Smooth muscle cell of the brain vasculature (primary cell): ENCODE measurements at places on chromosomes 2 and 18.

- DNase-seq: no peak
Observed at GRCh38 chr18:53443831-53444230, 780.6 kb downstream of the MBD2 start.

GRCh38 chr2:18317017-18317416, 243.4 kb downstream of the RDH14 start:
- DNase-seq: no peak

DNA sequence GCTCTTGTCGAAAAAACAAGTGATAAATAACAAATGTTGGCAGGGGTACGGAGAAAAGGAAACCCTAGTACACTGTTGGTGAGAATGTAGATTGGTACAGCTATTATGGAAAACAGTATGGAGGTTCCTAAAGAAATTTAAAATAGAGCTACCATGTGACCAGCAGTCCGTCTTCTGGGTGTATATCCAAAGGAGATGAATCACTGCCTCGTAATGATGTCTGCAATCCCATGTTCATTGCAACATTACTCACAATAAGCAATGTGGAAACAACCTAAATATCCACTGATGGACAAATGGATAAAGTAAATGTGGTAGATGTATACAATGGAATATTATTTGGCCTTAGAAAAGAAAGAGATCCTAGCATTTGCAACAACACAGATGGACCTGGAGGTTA, 50.6 kb downstream of the SLC16A14 start:
- no peak for DNase-seq

- no peak for DNase-seq
Observed at GRCh38 chr2:111620281-111620680, 263.7 kb downstream of the ANAPC1 start.

DNA sequence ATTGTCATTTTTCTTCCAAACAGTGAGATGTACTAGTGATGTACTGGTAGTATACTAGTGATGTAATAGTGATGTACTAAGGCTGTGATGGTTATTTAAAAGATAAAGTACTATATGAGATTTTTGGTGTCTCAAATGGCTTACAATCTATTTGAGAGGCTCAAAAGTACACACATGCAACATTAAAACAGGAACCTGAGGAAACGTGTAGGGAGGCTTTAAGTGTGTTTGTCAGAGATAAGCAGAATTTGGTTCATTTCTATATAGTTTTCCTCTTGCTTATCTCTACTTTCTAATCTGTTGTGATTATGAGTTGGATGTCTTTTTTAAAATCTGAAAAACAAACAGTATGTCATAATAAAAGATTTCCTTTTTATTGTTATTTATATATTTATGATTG, 100.9 kb upstream of the SERTAD2 start:
- no peak for DNase-seq

GRCh38 chr2:68970566-68971265, 3.7 kb upstream of the GKN1 start:
- no peak for DNase-seq

- DNase-seq: no peak
Observed at GRCh38 chr2:21585881-21586280, 462.1 kb downstream of the TDRD15 start.

DNA sequence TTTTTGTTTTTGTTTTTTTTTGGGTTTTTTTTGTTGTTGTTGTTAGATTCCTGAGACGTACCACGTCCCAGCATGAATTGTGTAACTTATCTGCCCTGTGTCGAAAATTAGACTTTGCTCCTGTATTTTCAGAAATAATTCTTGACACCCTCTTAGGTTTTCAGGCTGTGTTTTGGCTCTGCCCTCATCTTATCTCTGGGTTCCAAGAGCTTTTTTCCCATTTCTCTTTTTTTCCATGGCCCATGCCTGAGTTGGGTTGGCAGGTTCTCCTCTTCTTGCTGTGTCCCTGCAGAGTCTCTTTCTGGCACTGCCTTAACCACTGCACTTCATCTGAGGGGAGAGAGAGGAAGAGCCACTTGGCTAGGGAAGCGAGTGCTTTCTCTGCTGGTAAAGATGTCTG, 42.4 kb downstream of the CTIF start:
- no peak for DNase-seq

DNA sequence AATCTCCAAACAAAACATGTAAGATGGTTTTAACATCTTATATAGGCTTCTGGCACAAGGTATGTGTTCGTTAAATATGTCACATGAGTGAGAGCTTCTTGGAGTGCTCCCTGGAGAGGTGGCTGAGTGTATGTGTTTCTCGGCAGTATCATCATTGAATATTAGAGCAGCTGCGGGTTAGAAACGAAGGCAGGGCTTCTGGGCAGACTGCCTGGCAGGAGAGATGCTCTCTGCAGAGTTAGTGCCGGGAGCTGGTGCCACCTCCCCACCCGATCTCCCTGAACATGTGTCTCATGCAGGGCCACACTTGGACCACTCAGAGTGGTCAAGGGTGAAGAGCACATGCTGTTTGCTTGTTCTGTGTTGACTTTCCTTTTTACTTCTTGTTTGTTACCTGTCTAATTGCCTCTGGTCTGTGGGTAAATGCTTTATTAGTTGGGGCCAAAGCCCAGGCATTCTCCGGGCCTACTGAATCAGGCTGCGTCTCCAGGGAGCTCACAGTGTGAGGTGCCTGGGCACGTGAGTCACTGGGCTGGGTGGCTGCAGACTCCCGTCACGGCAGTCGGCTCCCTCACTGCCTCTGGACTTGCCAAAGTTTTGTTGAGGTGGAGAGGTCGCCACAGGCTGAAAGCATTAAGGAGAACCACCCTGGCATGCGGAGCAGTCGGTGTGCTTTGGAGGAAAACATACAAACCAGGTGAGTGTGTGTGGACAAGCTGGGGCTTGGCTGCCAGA, 246.6 kb downstream of the FHOD3 start:
- no peak for DNase-seq

GRCh38 chr2:20919297-20919800, 96.4 kb upstream of the LDAH start:
- no peak for DNase-seq

DNA sequence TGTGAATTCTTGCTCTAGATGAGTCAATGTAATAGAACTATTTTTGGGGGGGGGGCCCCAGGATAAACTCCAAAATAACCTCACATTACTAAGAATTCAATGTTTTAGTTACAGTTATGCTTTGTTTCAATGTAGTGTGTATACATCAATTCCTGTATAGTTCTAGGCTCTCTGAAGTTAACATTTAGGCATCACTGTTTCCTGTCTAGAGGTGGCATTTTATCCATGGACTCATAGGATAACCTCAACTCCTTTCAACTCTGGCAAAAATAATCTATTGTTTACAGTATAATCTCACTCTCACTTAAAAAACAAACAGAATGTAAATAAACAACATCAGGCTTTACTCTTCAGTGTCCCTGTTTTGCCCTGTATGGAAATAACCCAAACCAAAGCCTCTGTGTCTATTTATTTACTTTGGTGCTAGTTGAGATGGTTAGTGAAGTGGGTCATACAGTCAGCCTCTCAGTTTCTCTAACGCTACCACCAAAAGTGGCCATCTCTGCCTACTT, 79.3 kb upstream of the MMADHC start:
- DNase-seq: no peak

DNA sequence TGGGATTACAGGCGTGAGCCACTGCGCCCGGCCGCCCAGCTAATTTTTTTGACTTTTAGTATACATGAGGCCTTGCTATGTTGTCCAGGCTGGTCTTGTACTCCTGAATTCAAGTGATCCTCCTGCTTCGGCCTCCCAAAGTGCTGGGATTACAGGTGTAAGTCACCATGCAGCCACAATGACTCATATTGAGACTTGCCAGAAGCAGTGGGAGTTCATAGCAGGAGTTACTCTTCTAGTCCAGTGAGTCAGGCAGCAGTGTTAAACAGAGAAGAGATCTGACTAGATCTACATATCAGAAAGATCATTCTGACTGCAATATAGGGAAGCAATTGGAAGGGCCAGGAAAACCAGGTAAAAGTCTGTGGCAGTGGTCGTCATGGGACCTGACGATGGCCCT, 1.5 kb upstream of the FLACC1 start:
- no peak for DNase-seq

- no peak for DNase-seq
Observed at GRCh38 chr2:60560734-60561644, 7.5 kb upstream of the BCL11A start.

DNA sequence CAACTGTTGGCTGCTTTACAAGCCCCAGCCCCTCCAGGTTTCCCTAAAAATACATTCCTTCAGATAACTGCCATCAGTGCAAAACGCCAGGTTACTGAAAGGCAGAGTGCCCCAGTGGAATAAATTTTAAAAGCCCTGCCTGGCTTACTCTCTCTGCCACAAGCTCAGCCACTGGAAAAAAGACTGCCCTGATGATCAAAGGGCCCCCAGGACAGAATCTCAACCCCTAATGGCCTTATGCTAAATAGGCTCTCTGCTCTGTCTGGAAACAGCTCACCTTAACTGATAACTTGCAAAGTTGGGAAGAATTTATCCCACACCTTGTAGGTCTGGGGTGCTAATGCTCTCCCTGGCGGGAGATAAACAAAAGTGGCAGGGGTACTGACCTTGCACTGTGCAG, 33.9 kb downstream of the CFAP53 start:
- DNase-seq: no peak

GRCh38 chr2:164937864-164938401, 17.4 kb downstream of the SLC38A11 start:
- no peak for DNase-seq

- DNase-seq: no peak
Observed at GRCh38 chr18:9147440-9148202, 11.0 kb downstream of the ANKRD12 start.

DNA sequence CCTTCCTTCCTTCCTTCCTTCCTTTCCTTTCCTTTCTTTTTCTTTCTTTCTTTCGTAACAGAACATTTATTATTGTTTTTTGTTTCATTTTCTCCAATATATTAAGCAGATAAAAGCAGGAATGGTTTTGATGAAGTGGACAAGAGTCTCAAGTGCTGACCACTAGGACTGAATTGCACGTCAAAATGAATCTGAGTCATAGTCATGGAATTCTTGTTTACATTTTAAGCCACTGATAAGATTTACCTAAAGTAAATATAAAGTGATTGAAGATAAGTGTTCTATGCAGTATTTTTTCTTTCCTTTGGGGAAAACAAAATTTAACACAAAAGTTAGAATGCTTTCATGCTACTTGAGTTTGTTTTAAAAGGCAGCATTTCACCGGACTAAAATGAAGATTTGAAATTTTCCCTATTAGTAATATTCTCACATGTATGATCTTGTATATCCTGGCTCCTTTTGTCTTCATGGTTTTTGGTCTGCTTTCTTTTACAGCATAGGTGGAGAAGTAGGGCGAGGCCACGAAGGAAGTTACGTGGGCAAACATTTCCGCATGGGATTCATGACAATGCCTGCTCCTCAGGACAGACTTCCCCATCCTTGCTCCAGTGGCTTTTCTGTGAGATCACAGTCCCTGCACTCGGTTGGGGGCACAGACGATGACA, 113.5 kb downstream of the NYAP2 start:
- DNase-seq: no peak

DNA sequence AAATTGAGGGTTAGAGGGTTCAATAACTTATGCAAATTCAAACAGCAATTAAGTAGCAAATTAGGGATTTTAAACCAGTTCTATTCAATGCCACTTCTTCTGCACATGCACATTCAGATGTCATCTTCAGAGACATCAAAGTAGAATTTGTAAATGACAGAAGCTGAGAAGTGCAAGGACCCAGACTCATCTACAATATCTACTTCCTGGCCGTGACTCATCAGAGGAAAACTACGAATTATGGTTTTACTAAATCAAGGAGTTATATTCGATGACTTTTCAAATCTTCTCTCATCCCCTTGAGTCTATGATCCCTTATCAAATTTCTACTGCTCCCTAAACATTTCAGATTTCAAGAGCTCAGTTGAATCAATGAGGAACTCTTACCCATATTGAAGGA, 20.0 kb upstream of the STAT4 start:
- DNase-seq: no peak

DNA sequence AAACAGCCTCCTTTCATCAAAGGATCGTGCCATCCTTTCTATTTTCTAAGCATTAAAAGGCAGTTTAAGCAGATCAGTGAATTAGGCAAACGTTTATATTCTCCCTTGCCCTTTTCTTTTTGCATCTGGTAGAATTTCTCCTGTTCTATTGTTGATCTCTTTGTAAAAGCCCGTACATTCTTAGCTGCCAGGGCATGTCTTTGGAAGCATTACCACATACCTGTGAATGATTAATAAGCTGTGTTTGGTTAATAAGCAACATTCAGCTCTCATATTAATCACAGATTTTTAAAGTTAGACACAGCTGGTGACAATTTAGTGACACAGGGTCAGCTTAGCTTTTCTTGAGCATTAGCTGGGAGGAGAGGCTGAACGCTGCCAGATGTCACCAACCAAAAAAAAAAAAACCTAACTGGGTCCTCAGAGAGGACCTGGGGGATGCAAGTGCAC, 33.8 kb upstream of the CYP1B1 start:
- no peak for DNase-seq

- no peak for DNase-seq
Observed at GRCh38 chr2:176124947-176125771, 2.6 kb downstream of the HOXD9 start.

DNA sequence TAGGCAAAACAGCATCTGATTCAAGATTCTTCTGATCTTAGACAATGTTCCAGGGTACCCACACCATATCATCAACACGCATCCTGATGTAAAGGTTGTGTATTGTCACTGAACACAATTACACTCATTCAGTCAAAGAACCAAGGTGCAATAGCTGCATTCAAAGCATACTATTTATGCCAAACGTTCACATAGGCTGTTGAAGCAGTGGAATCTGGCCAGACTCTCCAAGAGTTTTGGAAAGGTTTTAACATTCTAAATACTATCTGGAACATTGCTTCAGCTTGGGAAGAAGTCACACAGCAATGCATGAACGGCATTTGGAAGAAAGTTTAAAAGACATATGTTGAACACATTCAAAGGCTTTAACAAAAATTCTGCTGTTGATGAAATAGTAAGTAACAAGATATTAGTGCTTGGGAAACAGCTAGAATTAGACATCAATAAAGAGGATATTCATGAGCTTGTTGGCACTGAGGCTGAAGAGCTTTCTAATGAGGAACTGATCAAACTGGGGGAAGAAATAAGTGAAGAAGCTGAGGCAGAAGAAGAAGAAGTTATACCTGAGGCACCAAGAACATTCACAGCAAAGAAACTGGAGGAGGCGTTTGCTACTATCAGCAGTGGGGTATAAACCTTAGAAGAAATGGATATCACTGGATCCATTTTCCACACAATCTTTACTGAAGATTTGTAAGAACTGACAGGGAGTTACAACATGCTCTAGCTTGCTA, 47.6 kb upstream of the MSH6 start:
- no peak for DNase-seq

DNA sequence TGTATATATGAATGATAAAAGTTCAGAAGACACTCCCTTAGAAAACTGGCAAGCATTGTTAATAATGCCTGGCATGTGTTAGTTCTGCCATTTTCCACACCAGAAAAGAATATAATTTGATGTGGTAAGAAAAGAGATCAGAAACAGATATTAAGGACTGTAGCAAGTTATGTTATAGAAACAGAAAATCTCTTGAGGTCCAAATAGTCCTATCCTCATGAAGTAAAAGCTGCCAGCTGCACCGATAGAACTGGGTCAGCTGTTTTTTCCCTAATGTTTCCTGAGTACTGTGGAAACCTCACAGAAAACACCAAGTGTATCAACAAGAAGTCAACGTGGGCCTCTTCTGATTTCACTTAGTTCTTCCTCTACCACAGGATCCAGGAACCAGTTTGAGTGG, 56.9 kb upstream of the SDC1 start:
- no peak for DNase-seq

- no peak for DNase-seq
Observed at GRCh38 chr2:175880-176820, 87.7 kb downstream of the SH3YL1 start.
